ENCODE measurements at places on chromosomes 2 and 18. TPM values are rescaled to one million over a fixed set of nuclear protein-coding genes. Genes with fewer than 3 reads are reported as not detected.

- DNase-seq = no peak
- H3K27ac ChIP-seq = no peak overlapping the region
- no peaks in the 10 kb centered on the region for H3K36me3 ChIP-seq
- no peak overlapping the region for H3K4me3 ChIP-seq
- H3K4me1 ChIP-seq = peaks cover 18% of the 10 kb centered on the region
These were observed 55.1 kb upstream of the SLC66A3 start for GRCh38 chr2:11100130-11100529.

DNA sequence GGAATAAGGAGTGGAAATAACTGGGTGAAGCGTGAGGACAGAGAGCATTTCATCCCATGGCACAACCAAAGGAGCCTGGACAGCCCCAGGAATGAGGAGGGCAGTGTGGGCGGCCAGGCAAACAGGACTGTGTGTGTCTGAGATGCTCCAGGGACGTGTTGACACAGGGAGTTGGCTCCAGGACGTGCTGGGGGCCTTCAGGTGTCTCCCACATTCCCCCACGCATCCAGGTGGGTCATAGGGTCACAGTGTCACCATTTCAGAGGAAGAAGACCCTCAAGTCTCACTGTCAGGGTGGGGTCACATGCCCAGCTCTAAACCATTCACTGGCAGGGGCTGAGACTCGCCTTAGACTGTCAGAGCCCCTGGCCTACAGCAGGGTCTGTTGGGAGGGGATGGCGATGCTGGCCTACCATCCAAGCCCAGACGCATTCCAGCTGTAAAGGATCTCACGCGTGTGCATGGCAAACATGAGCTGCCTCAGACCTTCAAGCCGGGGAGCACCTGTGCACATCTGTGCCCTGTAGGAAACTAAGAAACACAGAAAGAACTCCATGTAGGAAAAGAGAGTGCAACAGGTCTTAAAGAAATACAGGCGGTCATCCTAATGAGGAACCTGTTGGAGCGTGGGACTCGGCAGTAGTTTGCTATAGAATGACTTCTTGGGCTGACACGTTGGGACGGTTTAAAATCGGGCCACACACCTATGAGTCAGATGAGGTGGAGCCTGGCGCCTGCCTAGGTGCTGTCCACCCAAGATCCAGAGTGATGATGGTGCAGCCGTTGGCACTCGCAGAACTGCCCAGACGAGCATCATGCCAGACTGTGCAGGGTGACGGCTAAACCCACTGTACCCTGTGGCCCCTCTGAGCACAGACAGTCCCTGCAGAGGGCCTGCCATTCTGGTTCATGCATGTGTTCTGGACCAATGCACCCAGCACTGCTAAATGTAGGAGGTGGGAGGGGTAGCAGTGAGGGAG is 17.3 kb downstream of the PARD6G start:
- no peak overlapping the region for H3K27ac ChIP-seq
- H3K27me3 ChIP-seq = no peaks in the 10 kb centered on the region
- no peak for DNase-seq
- no peaks in the 10 kb centered on the region for H3K36me3 ChIP-seq
- H3K4me1 ChIP-seq = no peaks in the 10 kb centered on the region

GRCh38 chr2:191607096-191607495 is 70.8 kb upstream of the NABP1 start:
- H3K36me3 ChIP-seq = no peaks in the 10 kb centered on the region
- no peaks in the 10 kb centered on the region for H3K4me1 ChIP-seq
- DNase-seq = no peak
- H3K27ac ChIP-seq = no peak overlapping the region
- H3K4me3 ChIP-seq = no peak overlapping the region

DNA sequence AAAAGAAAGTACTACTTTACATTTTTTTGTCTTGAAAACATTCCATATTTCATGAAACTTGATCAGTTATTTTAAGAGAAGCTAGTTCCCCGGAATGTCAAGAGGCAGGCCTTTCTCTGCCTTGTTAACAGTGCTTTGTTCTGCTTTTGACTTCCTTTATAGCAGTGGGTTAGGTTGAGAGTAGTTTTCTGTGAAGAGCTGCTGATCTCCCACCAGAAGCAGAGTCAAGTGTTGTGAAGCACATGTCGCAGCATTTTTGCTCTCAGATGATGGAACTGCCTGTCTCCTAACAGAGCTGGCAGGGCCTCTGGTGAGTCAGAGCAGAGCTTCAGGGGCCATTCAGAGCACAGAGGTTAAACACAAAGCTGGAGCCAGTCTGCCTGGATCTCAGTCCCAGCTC is 871.8 kb downstream of the SLC4A3 start:
- DNase-seq = no peak
- H3K4me1 ChIP-seq = no peaks in the 10 kb centered on the region
- H3K4me3 ChIP-seq = no peak overlapping the region

- H3K27me3 ChIP-seq = no peaks in the 10 kb centered on the region
- H3K4me1 ChIP-seq = no peaks in the 10 kb centered on the region
- no peak overlapping the region for H3K27ac ChIP-seq
- no peak for DNase-seq
These were observed 702.6 kb upstream of the LRRTM1 start for GRCh38 chr2:81007104-81007503.

- H3K27ac ChIP-seq = no peak overlapping the region
- H3K4me3 ChIP-seq = no peak overlapping the region
- H3K36me3 ChIP-seq = no peaks in the 10 kb centered on the region
- no peaks in the 10 kb centered on the region for H3K4me1 ChIP-seq
These were observed 609.5 kb downstream of the EPHA4 start for GRCh38 chr2:220962556-220962955.

DNA sequence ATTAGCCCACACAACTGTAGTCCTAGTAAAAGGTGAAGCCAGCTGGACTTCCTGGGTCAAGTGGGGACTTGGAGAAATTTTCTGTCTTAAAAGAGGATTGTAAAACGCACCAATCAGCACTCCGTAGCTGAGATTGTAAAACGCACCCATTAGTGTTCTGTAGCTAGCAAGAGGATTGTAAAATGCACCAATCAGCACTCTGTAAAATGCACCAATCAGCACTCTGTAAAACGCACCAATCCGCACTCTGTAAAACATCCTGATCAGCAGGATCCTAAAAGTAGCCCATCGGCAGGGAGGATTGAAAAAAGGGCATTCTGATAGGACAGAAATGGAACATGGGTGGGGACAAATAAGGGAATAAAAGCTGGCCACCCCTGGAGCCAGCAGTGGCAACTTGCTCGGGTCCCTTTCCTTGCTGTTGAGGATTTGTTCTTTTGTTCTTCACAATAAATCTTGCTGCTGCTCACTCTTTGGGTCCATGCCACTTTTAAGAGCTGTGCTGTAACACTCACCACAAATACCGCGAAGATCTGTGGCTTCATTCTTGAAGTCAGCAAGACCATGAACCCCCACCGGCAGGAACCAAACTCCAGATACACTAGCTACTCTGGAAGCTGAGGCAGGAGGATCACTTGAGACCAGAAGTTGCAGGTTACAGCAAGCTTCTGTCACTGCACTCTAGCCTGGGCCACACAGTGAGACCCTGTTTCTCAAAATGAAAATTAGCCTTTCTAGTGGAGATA is 102.6 kb downstream of the HS6ST1 start:
- no peak overlapping the region for H3K27ac ChIP-seq
- H3K36me3 ChIP-seq = no peaks in the 10 kb centered on the region
- H3K27me3 ChIP-seq = no peaks in the 10 kb centered on the region

GRCh38 chr18:1585881-1586488 is 681.3 kb downstream of the ADCYAP1 start:
- H3K4me3 ChIP-seq = no peak overlapping the region
- no peaks in the 10 kb centered on the region for H3K36me3 ChIP-seq
- peak; percentile 10 for DNase-seq

DNA sequence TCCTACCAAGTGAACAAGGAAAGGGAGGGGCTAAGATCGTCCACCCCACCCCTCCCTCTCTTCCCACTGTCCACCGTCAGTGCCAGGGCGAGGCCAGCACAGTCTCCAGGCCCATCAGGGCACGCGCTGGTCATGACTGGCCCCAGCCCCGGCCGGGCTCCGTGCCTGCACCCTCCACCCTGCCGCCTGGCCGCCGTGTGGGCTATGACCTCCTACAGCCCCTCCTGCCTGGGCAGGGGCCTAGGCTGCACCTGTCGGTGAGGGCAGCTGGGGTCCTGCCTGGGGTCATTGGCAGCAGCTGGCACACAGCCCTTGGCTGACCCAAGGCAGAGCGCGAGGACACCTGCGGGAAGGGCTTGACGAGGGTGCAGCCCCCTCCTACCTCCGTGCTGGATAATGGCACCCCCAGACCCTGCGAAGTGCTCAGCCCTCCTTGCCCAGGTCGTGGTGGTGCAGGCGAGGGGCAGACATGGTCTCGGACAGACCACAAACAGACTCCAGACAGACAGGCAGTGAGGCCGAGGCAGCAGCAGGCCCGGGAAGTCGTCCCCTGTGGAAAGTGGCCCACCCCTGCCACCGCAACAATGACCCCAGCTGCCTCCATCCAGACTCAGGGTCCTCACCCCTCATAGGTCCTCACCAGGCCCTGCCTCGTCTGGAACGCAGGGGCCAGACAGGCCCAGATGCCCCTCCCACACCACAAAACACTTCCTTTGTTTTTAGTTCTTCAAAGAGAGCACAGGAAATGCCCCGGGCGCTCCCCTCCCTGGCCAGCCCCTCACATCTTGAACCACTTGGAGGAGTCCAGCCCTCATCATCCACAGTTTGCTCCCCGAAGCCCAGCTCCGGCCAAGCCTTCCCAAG is 43.1 kb upstream of the GPC1 start:
- no peaks in the 10 kb centered on the region for H3K27me3 ChIP-seq
- no peaks in the 10 kb centered on the region for H3K4me1 ChIP-seq
- no peak for DNase-seq
- no peaks in the 10 kb centered on the region for H3K36me3 ChIP-seq
- H3K27ac ChIP-seq = no peak overlapping the region

GRCh38 chr2:146451972-146452371 is 1392.9 kb upstream of the ACVR2A start:
- no peak for DNase-seq
- no peaks in the 10 kb centered on the region for H3K27me3 ChIP-seq
- H3K4me1 ChIP-seq = no peaks in the 10 kb centered on the region
- H3K36me3 ChIP-seq = no peaks in the 10 kb centered on the region

- DNase-seq = no peak
- H3K4me1 ChIP-seq = no peaks in the 10 kb centered on the region
- H3K27me3 ChIP-seq = no peaks in the 10 kb centered on the region
- H3K36me3 ChIP-seq = no peaks in the 10 kb centered on the region
- H3K4me3 ChIP-seq = no peak overlapping the region
- H3K27ac ChIP-seq = no peak overlapping the region
These were observed 21.7 kb downstream of the INHBB start for GRCh38 chr2:120367649-120368048.

DNA sequence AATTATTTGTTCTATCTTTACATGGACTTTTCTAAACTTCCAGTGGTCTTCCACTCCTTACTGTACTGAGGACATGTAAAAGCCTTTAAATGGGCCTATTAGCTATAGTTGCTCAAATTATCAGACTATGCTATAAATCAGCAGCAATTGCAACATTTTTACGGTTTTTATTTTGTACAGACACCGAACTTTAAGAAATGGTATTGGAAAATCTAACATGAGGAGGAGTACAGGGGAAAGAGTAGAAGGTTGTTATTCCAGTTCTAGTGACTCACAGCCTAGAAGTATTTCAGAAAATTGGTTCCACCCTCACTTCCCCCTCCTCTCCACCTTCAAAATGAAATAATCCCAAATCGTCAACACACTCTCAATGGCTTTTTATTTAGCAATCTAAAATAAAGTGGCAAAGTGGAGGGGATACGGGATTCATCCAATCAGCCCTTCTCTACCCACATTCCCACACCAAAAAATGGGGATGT is 1.1 kb downstream of the NCKAP1 start:
- peak overlapping the region; percentile 58 for H3K4me3 ChIP-seq
- no peaks in the 10 kb centered on the region for H3K36me3 ChIP-seq
- H3K27ac ChIP-seq = no peak overlapping the region

DNA sequence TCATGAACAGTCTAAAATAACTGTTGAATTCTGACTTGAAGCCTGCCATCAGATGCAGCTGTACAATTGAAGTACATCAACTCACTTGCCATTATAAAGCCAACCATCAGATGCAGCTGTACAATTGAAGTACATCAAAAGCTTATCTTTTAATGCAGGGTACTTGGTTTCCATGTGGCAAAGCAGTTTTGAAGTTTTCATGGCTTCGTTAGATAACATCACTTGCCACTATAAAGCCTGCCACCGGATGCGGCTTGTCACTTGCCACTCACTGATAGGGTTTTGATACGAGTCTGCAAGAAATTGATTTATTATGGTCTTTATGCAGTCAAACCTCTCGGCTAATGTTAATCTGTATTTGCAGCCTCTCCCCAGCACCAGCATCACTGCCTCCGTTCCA is 1605.8 kb downstream of the SUCLG1 start:
- H3K4me1 ChIP-seq = no peaks in the 10 kb centered on the region
- no peaks in the 10 kb centered on the region for H3K36me3 ChIP-seq
- no peak for DNase-seq
- no peaks in the 10 kb centered on the region for H3K27me3 ChIP-seq
- no peak overlapping the region for H3K4me3 ChIP-seq
- no peak overlapping the region for H3K27ac ChIP-seq

DNA sequence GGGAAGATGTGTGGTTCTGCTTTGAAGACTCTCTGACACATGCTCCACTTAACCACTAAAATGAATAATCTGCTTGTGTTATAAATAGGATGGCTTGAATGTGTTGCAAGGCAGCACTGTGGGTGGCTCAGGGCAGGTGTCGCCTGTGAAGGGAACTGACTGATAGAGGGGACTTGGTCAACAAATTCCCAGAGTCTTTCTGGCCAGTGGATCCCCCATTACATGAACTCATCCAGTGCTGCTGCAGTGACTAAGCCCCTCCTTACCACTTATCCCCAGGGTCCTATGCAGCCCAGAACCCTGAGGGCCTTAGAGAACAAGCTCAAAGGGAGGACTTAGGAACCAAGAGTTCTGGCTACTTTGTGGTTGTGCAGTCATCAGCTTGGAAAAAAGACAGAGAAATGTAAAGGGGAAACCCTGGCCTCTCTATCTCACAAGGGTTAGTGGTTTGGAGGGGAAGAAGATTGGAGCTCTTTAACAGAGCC is 226.2 kb upstream of the TNP1 start:
- no peak for DNase-seq
- no peak overlapping the region for H3K4me3 ChIP-seq
- no peaks in the 10 kb centered on the region for H3K36me3 ChIP-seq
- no peak overlapping the region for H3K27ac ChIP-seq
- H3K27me3 ChIP-seq = no peaks in the 10 kb centered on the region
- H3K4me1 ChIP-seq = no peaks in the 10 kb centered on the region

DNA sequence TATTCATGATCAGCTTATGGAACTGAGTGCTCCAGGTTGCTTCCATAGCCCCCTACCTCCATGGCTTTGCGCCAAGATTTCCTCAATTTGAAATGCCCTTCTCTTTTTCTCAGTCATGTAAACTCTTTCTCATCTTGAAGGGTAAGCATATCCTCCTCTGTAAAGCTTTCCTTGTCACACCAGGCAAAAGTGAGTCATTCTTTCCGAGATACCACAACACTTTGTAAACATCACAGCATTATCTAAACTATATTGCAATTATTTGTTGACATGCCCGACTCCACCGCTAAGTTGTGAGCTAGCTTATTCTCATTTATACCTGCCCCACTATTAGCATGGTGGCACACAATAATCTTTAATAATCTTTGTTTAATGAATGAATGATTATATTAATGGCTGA is 419.5 kb upstream of the CHST9 start:
- H3K4me1 ChIP-seq = no peaks in the 10 kb centered on the region
- H3K27me3 ChIP-seq = no peaks in the 10 kb centered on the region
- DNase-seq = no peak
- no peaks in the 10 kb centered on the region for H3K36me3 ChIP-seq
- H3K27ac ChIP-seq = no peak overlapping the region

INSIG2 gene
- total RNA-seq = 11.3 TPM

MSH6 gene
- total RNA-seq = 36.8 TPM

SERPINB4 gene
- total RNA-seq = not detected

CNTNAP5 gene
- total RNA-seq = not detected

AQP12B gene
- total RNA-seq = not detected

TMEFF2 gene
- not detected for total RNA-seq

RESP18 gene
- total RNA-seq = not detected

MFF gene
- 62.3 TPM for total RNA-seq

SH3RF3 gene
- total RNA-seq = 1.4 TPM

ERCC3 gene
- total RNA-seq = 50.2 TPM

RGPD3 gene
- 0.44 TPM for total RNA-seq

Measured in CD4-positive, CD25-positive, alpha-beta regulatory T cell (primary cell).